ENCODE measurements at places on chromosomes 2 and 18.

- no peaks in the 10 kb centered on the region for H3K27me3 ChIP-seq
- H3K4me3 ChIP-seq = no peak overlapping the region
- no peak for DNase-seq
- H3K36me3 ChIP-seq = no peaks in the 10 kb centered on the region
- H3K4me1 ChIP-seq = peaks cover 45% of the 10 kb centered on the region
Observed at GRCh38 chr2:68418855-68419254, 48.2 kb downstream of the FBXO48 start.

GRCh38 chr2:61538920-61539520, 864 bp upstream of the XPO1 start:
- peaks cover 23% of the 10 kb centered on the region for H3K4me1 ChIP-seq
- peak overlapping the region; percentile 94 for H3K4me3 ChIP-seq
- DNase-seq = peak; percentile 6
- peak overlapping the region; percentile 97 for H3K27ac ChIP-seq

DNA sequence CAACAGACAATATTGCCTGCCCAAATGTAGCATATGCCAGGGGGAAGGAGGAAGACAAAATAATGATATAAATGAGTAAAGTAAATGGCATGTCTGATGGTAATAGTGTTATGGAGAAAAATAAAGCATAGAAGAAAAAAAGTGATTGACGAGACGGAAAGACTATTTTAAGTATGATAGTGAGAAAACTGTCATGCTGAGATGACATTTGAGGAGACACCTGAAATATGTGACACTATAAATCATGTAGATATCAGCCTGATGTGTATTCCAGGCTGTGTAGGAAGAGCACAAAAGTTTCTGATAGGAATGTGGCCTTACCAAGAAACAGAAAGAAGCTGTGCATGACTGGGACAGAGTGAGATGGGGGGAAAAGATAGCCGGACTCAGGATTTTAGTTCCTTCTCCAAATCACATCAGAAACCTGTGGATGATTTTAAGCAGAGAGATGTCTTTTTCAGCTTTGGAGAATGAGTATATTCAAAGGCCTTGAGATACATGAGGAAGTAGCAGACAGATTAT, 387.3 kb upstream of the SYT4 start:
- no peaks in the 10 kb centered on the region for H3K36me3 ChIP-seq
- no peak overlapping the region for H3K27ac ChIP-seq
- DNase-seq = no peak
- H3K27me3 ChIP-seq = no peaks in the 10 kb centered on the region
- H3K4me3 ChIP-seq = no peak overlapping the region

GRCh38 chr2:23668756-23669304, 258.1 kb downstream of the ATAD2B start:
- DNase-seq = no peak
- no peaks in the 10 kb centered on the region for H3K4me1 ChIP-seq
- no peak overlapping the region for H3K27ac ChIP-seq
- H3K27me3 ChIP-seq = peaks cover 6% of the 10 kb centered on the region
- peaks cover 2% of the 10 kb centered on the region for H3K36me3 ChIP-seq

GRCh38 chr2:134936691-134937090, 18.1 kb downstream of the CCNT2 start:
- no peaks in the 10 kb centered on the region for H3K27me3 ChIP-seq
- H3K4me3 ChIP-seq = no peak overlapping the region
- DNase-seq = no peak
- peak overlapping the region; percentile 28 for H3K27ac ChIP-seq
- peaks cover 21% of the 10 kb centered on the region for H3K36me3 ChIP-seq

GRCh38 chr2:88560619-88561307, 66.5 kb downstream of the EIF2AK3 start:
- peaks cover 9% of the 10 kb centered on the region for H3K4me1 ChIP-seq
- H3K27ac ChIP-seq = peak overlapping the region; percentile 87
- H3K27me3 ChIP-seq = no peaks in the 10 kb centered on the region
- no peak for DNase-seq
- H3K36me3 ChIP-seq = peaks cover 26% of the 10 kb centered on the region
- H3K4me3 ChIP-seq = no peak overlapping the region

DNA sequence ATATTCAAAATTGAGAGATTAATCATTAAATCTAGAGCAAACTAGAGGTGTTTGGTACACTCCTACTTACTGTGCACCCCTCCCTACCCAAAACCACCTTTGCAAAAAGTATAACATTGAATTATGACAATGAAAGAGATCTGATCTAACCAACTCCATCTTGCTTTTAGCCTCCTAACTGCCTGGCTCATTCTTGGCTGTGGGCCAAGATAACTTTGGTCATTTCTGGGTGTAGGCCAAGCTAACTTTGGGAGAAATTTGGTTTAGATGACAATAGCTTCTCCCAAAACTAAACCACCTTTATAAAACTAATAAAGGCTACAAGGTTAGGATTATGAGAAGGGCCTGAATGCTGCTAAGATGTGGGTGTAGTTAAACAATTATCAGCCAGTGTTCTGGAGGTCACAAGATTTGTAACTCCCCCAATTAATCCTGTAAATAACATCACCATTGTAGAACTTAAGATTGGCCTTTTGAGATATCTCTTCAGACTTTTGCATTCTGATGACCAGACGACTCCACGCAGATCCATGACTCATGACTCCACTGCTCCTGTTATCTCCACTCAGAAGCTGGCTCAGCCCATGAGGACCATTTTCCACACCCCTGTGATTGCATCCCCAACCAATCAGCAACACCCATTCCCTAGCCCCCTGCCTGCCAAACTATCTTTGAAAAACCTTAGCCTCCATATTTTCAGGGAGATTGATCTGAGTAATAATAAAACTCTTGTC, 160.2 kb downstream of the FBXO15 start:
- H3K36me3 ChIP-seq = peaks cover 2% of the 10 kb centered on the region
- H3K4me3 ChIP-seq = no peak overlapping the region
- H3K27ac ChIP-seq = no peak overlapping the region
- H3K4me1 ChIP-seq = no peaks in the 10 kb centered on the region

GRCh38 chr2:46351750-46352138, 54.5 kb downstream of the EPAS1 start:
- H3K4me1 ChIP-seq = peaks cover 13% of the 10 kb centered on the region
- H3K36me3 ChIP-seq = no peaks in the 10 kb centered on the region
- DNase-seq = no peak
- H3K27me3 ChIP-seq = peaks cover 15% of the 10 kb centered on the region
- H3K4me3 ChIP-seq = peak overlapping the region; percentile 19

DNA sequence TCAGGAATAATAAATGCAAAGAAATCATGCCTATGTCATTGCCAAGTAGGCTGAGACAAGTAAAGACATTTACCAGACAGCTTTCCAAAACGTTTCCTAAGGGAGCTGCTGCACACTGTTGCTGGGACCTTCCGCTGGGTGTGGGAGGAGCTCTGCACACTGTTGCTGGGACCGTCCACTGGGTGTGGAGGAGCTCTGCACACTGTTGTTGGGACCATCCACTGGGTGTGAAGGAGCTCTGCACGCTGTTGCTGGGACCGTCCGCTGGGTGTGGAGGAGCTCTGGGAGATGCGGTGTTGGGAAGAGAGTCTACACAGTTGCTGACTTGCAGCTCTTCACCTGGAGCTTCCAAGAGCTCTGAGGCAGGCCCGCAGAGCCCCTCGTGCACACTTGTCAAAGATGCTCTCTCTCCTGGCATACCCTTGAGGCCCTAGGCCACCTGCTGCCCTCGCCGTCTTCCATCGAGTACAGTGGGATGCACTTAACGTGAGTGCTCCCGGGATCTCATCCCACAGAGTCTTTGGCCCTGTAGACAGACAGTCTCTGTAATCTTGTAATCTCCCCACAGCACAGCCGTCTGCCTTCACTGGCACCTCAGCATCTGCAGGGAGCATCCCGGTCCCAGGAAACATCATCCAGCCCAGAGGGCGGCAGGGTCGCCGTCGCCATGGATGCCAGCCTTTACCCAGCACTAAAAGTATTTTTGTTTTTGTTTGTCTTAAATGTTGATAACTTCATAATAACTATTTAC, 51.4 kb downstream of the TRAPPC12 start:
- H3K4me1 ChIP-seq = no peaks in the 10 kb centered on the region
- no peak for DNase-seq
- H3K36me3 ChIP-seq = peaks cover 26% of the 10 kb centered on the region
- H3K27ac ChIP-seq = no peak overlapping the region
- no peaks in the 10 kb centered on the region for H3K27me3 ChIP-seq

DNA sequence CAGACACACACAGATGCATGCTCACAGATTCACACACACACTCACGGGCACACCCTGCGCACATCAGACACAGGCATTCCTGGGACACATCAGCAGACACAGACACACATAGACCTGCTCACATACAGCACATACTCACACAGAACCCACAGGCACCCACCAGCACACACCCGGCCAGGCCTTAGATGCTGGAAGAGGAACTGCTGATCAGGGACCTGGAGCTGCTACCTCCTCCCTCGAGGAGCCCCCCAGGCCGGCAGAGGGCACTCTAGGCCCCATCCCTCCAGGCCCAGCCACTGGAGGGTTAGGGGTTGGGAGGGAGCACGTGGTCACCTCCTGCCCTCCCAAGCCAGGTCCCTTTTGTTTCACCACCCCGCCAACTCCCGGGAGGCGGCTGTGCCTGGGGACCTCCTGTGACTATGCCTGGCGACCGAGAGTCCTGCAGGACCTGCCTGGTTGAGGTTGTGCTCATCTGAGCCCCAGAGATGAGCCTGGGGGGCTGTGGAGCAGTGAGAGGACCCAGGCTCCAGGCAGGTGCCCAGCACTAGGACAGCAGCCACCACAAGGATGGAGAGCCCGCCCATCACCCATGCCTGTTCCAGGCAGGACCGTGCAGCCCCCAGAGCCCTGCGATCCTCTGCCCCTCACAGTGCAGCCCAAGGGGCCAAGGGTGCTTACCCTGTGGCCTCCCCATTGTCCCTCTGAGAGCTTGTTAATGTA, 21.0 kb upstream of the PTMA start:
- H3K4me3 ChIP-seq = no peak overlapping the region

GRCh38 chr2:218745559-218746469, 35.2 kb downstream of the TTLL4 start:
- H3K4me3 ChIP-seq = no peak overlapping the region
- peaks cover 49% of the 10 kb centered on the region for H3K36me3 ChIP-seq
- DNase-seq = no peak
- H3K27me3 ChIP-seq = no peaks in the 10 kb centered on the region
- peaks cover 2% of the 10 kb centered on the region for H3K4me1 ChIP-seq

GRCh38 chr2:28547223-28547860, 51.5 kb downstream of the PLB1 start:
- no peaks in the 10 kb centered on the region for H3K4me1 ChIP-seq
- no peak overlapping the region for H3K27ac ChIP-seq
- peaks cover 5% of the 10 kb centered on the region for H3K27me3 ChIP-seq
- no peak overlapping the region for H3K4me3 ChIP-seq
- no peaks in the 10 kb centered on the region for H3K36me3 ChIP-seq

- H3K27me3 ChIP-seq = peaks cover 21% of the 10 kb centered on the region
- H3K36me3 ChIP-seq = no peaks in the 10 kb centered on the region
- no peak overlapping the region for H3K4me3 ChIP-seq
- no peaks in the 10 kb centered on the region for H3K4me1 ChIP-seq
Observed at GRCh38 chr18:8499810-8500675, 109.2 kb upstream of the RAB12 start.

- H3K36me3 ChIP-seq = no peaks in the 10 kb centered on the region
- H3K27ac ChIP-seq = no peak overlapping the region
- H3K4me1 ChIP-seq = peaks cover 2% of the 10 kb centered on the region
- no peak overlapping the region for H3K4me3 ChIP-seq
Observed at GRCh38 chr18:70284976-70285620, 3.7 kb upstream of the SOCS6 start.

GRCh38 chr2:176683618-176684111, 414.4 kb downstream of the MTX2 start:
- H3K36me3 ChIP-seq = no peaks in the 10 kb centered on the region
- peaks cover 19% of the 10 kb centered on the region for H3K27me3 ChIP-seq
- no peak overlapping the region for H3K27ac ChIP-seq
- no peak overlapping the region for H3K4me3 ChIP-seq

DNA sequence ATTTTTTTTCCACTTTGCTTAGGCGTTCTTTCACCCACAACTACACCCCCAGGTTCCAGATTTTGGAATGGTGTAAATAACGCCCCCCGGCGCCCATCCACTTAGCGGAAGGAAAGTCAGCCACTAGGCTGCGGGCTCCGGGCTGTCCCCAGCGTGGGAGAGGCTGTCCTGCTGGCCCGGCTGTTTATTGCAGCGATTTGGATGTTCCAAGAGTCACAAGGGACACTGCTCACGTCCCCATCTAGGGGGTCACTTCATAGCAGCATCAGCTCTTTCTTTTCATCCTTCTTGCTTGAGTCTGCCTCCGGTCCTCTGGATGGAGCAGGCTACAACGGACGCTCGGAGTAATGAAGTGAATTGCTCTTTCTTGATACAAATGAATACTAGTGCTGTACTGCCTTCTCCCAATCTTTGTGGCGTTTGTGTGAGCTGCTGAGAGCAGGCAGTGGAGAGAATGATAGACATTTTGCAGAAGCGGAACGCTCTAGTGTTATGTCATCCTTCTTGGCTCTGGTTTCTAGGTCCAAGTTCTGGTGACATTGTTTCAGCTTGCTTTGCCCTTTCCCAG, 50.7 kb upstream of the PAIP2B start:
- H3K36me3 ChIP-seq = peaks cover 2% of the 10 kb centered on the region
- peak; percentile 22 for DNase-seq
- H3K4me3 ChIP-seq = peak overlapping the region; percentile 74

GRCh38 chr18:32442575-32442974, 28.1 kb downstream of the GAREM1 start:
- H3K4me3 ChIP-seq = no peak overlapping the region
- DNase-seq = no peak
- H3K27me3 ChIP-seq = peaks cover 6% of the 10 kb centered on the region
- no peak overlapping the region for H3K27ac ChIP-seq
- H3K36me3 ChIP-seq = no peaks in the 10 kb centered on the region

DNA sequence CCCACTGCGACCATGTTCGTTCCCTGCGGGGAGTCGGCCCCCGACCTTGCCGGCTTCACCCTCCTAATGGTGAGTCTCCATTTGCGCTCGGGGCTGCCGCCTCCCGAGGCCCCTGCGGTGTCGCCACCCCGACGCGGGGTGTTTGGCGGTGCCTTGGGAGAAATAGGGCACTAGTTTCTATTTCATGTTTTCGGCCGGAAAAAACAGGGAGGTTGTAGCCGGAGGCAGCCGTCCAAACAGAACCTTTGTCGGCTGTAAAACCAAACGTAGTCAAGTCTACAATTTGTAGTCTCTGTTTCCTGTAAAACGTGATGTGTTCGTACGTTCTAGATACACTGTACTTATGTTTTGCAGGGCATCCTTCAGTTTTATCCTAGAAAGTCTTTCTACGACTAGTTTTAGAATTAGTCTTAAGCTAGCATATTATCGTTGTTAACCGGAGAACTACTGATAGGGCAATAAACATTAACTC, 290 bp downstream of the PSMG2 start:
- peak overlapping the region; percentile 100 for H3K4me3 ChIP-seq
- peaks cover 12% of the 10 kb centered on the region for H3K36me3 ChIP-seq
- H3K4me1 ChIP-seq = peaks cover 31% of the 10 kb centered on the region

GRCh38 chr2:100978582-100979191, 23.4 kb upstream of the RPL31 start:
- no peaks in the 10 kb centered on the region for H3K36me3 ChIP-seq
- no peak for DNase-seq

- peaks cover 18% of the 10 kb centered on the region for H3K27me3 ChIP-seq
- DNase-seq = no peak
Observed at GRCh38 chr2:119197126-119197405, 26.6 kb upstream of the STEAP3 start.

All from memory B cell (primary cell).